ENCODE measurements at places on chromosomes 16 and 17.
A peak's percentile ranks its signal among the peaks of the same experiment; 100 is the strongest.

GRCh38 chr16:23934610-23935236 lies 98.9 kb downstream of the PRKCB start:
- no peak for DNase-seq

DNA sequence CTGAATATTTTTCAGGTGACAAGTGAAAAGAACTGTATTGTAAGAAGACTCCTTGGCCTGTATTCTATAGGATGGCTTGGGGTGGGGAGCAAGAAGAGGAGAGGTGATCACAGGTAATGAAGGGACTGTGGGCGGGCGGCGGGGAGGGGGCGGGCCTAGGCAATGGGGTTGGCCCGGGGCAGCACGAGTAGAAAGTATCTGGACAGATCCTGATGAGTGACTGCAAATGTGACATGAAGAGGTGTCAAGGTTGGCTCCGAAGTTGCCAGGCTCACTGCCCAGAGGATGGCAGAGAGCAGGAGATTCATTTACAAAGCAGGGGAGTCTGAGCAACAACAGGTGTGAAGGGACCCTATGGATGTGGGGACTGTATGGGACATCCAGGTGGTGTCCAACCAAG lies 10.8 kb upstream of the G6PC1 start:
- DNase-seq: no peak

DNA sequence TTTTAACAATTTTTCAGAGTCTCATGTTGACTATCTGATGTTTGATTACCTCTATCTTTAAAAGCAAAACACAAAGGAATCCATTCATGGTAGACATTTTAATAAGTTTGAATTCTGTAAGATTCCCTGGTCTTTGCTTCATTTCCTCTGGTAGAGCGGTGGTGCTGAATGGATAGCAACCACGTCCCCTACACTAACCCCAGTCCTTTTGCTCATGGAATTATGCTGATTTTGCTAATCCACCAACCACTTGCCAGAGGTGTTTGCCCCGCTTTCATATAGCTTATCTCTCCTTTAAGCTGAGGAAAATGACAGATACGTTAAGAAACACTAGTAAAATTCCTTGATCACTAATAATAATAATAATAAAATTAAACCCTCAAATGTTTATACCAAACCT lies 9.5 kb downstream of the KCNJ16 start:
- DNase-seq: no peak

- no peak for DNase-seq
Measured at GRCh38 chr17:62206550-62206949, 141.5 kb upstream of the MED13 start.

DNA sequence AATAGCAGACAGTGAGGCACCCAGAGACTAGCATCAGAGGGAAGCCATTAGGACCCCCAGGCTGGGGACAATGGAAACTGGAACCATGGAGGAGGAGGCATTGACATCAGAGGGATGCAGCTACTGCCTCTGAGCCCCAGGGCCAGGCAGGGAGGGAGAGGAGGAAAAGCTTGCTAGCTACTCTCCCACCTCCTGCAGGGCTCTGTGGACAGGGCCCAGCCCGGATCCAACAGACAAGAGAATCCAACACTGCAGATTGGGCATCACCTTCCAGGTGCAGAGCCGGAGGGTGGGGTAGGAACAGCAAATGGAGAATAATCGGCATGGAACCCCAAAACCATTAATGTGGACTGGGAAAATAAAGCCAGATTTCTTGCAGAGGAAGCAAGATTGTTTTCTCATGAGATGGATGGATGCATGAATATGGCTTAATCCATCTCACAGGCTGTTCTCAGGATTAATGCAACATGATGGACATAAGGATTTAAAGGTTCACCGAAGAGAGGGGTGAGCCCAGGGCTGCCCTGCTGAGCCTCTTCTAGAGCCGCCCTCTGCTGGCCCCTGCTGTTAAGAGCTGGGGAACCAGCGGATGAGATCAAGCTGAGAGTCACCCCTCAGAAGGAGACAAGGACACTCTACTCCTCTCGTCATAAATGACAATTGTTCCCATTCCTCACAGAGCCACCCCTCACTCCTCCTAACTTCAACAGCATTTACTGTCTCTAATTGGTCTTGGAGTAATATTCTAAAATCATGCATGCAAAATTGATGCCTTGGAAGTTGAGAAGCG lies 48.8 kb downstream of the DNAH3 start:
- no peak for DNase-seq

- DNase-seq: no peak
Measured at GRCh38 chr17:39027455-39028035, 60.3 kb upstream of the FBXO47 start.

GRCh38 chr17:41697122-41697962 lies 8.7 kb downstream of the EIF1 start:
- no peak for DNase-seq

DNA sequence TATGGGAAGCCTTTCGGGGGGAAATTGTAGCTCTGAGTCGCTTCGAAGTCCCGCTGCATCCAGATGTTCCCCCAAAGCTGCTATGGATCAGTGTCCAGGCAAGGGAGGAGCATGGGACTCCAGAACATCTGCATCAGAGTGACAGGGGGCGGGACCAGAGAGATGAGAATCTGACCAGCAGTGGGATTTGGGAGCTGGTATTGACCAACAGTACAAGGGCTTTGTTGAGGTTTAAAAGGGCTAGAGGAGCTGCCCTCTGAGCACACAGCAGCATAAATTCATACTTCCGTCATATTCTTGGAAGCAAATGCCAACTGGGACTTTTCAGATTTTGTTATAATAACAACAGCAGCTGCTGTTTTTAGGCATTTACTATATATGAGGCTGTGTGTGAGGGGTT lies 10.6 kb downstream of the RBFOX1 start:
- no peak for DNase-seq

GRCh38 chr17:82892899-82893565 lies 53.2 kb upstream of the ZNF750 start:
- no peak for DNase-seq

DNA sequence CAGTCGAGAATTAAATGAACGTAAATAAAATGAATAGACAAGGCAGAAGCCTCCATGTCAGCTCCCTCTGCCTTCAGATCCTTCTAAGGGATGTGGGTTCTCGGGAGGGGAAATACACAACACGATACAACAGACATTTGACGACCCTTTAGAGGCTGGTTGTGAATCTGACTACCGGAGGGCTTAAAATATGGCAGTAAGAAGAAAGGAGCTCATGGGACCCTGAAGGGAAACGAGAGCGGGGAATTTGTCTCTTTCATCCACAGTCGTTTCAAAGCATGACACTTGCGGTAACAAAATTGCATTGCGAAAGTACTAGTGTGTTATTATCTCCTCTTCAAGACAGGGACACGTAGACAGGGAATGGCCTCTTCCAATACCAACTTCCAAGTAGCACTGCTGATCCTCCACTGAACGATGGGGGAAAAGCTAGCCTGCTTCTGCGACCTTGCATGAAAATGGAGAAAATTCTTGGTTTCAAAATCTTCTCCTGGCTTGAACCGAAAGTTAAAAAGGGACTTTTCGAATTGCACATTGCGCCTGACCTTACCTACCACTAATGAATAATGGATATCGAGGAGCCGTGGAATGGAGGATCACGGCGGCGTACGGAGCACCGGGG lies 1.2 kb upstream of the TNRC6C start:
- no peak for DNase-seq

DNA sequence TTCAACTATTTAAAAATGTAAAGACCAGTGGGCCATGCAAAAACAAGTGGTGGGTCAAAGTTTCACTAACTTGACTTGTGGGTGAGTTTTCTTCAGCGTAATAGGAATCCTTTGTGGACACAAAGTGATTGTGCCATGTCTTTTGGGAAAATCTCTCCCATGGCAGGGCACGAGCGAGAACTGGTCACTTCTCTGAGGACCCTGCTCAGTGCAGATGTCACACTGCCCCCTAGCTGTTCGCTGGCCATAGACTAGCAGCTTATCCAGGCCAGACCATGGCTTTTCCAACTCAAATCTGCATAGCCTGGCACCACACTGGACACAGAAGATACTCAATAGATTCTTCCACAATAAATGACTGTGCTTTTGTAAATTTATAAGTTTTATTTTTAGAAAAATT lies 306.0 kb upstream of the CCL2 start:
- DNase-seq: no peak

DNA sequence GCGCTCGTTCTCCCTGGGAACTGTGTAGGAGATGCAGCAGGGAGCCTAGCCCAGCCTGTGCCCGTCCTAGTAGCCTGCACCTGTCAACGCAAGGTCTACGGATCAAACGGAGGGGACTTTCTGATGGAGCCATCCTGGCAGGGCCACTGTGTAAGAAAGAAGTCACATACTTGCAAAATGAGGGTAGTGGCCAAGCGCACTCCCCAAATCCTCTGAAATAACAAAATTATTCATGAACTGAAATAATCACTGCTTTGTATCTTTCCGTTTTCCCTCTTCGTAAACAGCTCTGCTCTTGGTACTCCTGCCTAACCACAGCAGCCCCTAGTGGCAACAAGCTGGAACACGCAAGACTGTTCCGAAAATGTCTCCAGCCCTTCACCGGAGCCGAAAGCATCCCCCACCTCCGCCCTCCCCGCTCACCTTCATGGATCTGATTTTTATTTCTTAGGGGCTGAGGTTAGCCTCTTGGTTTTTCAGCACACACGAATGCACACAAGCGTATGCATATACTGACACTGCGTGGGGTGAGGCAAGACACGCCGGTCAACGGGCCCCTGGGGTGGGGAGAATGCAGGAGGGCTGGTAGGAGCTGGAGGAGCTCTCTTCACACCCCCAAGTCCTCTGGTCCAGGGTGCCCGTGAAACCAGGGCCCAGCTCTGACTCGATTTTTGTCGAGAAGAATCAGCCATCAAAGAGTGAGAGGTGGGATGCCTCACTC lies 100.8 kb downstream of the ABCC12 start:
- no peak for DNase-seq

- peak; percentile 93 for DNase-seq
Measured at GRCh38 chr17:5000237-5000639, 2.5 kb downstream of the KIF1C start.

- DNase-seq: no peak
Measured at GRCh38 chr17:50474523-50474922, 4.1 kb upstream of the RSAD1 start.

DNA sequence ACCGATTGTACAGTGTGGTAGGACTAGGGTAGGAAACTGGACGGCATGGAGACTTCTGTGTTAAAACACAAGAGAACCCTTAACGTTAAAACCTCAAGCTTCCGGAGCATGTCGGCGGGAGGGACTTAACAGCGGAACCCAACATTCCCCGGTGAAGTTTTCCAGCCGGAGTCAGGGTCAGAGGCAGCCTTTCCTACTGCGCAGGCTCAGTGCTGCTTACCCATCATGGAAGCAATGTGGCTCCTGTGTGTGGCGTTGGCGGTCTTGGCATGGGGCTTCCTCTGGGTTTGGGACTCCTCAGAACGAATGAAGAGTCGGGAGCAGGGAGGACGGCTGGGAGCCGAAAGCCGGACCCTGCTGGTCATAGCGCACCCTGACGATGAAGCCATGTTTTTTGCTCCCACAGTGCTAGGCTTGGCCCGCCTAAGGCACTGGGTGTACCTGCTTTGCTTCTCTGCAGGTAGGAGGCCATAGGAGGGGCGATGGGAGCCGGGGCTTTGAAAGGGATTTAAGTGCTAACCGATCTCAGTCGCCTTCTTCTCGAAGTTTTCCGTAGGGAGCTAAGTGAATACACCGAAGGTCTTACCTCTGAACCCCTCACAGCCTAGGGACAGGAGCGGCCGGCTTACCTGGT lies at the start of gene PIGL:
PIGL (plus strand) TSS at position 209 of the 634 bp plus-strand sequence; CDS start at position 226, 17 bp downstream.
- peak; percentile 94 for DNase-seq

DNA sequence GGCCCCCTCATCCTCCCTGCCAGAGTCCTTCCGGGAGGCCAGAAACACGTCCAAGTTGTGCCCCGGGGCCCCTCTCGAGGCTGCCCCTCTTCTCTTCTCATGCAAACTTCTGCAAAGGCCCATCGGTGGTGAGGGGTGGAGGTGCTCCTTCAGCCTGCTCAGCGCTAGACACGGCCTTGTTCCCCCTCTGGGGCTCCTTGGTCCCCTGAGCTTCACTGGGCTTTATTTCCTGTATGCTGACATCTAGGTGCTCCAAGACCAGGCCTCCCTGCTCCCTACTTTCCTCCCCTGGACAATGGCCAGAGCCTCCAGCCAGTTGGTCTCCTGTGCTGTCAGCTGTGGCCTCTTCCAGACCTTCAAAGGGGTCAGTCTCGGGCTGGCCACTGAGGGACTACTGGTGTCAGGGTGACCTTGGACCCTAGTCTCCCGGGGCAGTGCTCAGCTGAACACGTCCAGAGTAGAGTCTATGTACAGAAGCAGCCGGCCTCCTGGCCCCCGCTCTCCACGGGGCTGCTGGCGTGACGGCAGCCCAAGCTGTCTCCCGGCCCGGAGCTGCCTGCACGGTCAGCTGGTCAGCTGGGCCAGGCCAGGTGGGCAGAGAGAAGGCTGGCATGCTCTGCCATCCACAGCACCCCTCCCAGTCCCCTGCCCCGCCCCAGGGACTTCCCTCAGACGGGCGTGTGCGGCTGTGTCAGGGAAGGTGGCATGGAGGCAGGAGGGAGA lies 1.7 kb upstream of the PRR35 start:
- DNase-seq: no peak

DNA sequence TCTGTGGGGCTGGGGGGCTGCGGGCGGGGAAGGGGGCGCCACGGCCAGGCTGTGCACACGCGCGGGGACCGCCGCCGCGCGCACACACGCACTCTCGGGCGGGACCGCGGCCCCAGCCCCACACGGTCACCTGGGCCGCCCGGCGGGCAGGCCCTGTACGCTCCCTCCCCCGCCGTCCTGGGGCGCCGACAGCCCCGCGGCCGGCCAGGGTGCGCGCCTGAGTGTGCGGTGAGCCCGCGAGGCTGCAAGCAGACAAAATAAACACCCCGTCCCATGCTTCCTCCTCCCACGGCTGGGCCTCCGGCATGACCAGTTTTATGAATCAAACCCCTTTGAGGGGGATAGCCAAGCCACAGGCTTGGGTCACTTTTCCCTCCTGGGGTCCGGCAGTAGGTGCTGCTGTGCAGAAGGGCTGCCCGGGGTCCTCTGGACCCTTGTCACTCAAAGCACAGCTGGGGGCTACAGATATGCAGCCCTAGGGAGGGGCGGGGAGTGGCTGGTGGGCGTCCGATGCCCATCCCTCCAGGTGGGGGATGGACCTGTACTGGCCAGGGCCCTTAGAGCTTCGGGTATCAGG lies 441 bp downstream of the VASN start:
- no peak for DNase-seq

- DNase-seq: no peak
Measured at GRCh38 chr16:10402975-10403374, 17.1 kb downstream of the ATF7IP2 start.

DNA sequence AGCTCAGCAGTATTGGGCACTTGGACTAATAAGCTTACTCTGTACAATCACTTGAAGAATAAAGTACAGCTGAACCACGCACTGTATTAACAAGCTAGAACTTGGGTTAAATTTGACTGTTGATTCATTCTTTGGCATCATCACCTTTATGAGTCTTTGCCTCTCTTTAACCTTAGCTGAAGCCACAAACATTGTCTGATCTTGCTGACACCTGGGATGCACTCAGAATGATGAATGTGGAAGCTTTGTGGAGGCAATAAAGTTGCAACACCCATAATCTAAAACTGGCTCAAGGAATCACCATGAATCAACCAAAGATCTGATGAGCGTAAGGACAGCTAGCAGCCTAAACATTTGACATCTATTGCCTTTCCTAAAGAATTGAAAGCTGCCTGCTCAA lies 590.6 kb upstream of the SOX9 start:
- DNase-seq: no peak

GRCh38 chr16:54422569-54422978 lies 136.0 kb upstream of the IRX3 start:
- DNase-seq: no peak

- DNase-seq: no peak
Measured at GRCh38 chr16:68909099-68909733, 65.9 kb downstream of the TANGO6 start.

- DNase-seq: no peak
Measured at GRCh38 chr17:52202520-52203080, 44.1 kb upstream of the CA10 start.

GRCh38 chr16:31157136-31157535 lies 7.3 kb upstream of the PRSS36 start:
- no peak for DNase-seq

All from cardiac septum (tissue), 1 donor.